Tibial nerve (tissue), 4 donors: ENCODE measurements at places on chromosomes 3 and 15. TPM values are rescaled to one million over a fixed set of nuclear protein-coding genes. Genes with fewer than 3 reads are reported as not detected.

DNA sequence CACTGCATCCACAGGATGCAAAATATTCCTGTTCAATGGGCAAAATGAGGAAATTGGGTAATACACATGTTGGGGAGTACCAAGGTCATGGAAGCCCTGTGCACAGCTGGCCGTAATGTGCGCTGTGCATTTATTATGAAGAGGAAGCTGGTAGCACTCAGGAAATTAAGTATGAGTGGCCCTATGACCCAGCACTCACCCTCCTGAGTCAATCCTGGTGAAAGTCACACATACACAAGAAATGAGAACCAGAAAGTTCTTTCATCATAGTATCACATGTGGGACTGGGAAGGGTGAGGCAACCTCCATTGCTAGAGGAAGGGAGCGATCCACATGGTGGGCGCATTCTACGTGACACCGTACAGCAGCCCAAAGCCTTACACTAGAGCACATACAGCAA, 11.4 kb upstream of the PRR20G start:
- DNase-seq, result peak; percentile 28

DNA sequence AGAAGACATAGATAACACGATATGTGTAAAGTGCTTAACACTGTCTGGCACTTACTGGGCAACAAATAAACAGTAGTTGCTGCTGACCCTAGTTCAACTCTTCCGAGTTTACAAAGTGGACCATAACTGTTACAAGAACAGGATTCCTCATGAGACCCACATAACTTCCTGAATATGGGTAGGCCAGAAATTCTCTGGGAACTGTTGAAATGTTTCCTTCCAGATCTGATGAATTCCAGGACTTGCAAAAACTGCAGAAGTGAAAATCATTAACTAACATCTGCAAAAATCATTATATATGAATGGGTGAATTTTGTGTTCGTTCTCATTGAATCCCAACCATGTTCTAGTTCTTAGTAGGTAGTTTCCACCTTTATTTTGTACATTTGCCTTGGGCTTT, 181.7 kb upstream of the MME start:
- DNase-seq, result no peak

DNA sequence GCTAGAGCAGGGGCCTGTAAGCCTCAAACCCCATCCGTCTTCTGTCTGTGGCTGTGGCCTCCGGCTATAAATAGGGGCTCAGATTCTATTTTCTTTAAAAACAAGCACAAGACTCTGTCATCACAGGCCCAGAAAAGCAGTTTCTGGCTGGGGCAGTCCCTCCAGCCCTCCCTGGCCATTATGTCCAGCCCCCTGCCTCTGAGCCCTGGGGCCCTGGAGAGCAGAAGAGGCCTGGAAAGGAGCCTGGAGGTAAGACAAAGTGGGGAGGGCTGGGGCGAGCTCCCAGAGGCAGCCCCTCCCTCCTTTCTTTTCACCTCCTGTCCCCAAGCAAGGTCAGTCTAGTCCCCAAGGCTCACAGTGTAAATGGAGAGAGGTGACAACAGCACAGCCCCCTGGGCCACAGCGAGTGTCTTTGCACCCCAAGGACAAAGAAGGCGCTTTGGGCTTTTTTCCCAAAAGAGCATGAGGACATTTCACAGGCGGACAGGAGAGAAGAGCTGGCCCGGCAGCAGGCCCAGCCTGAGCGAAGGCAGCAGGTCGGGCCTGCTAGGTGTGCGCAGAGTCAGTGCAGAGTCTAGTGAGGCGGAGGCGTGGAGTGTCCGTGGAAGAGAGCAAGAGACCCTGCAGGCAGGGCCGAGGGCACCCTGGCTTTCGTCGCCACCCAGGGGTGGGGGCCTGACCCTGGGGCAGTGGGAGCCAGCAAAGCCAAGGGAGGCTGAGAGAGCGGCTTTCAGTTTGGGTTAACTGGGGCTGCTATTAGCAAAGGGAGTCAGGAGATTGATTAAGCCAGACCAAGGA, 188.3 kb downstream of the TBC1D2B start:
- DNase-seq, result no peak

- no peak for DNase-seq
Observed at GRCh38 chr15:90001062-90001682, at the start of gene ZNF710. Gene ZNF710 (plus strand): TSS chr15:90001324. CDS start chr15:90067138, 65,814 bp downstream.

GRCh38 chr3:14640157-14640562, 11.4 kb upstream of the CCDC174 start:
- no peak for DNase-seq

GRCh38 chr3:53845881-53846133, 412 bp downstream of the CHDH start:
- no peak for DNase-seq

DNA sequence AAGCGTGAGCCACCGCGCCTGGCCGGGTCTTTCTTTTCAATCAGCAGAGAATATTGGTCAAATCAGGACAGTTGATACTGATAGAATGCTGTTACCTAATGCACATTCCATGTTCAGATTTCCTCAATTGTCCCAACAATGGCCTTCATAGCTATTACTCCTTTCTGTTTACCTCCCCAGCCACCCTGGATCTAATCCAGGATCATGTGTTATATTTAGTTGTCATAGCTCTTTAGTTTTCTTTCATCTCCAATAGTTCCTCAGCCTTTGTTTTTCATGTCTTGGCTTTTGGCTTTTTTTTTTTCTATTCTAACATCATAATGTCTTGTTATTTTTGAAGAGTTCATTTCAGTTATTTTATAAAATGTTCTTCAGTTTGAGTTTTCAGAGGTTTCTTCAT, 14.6 kb downstream of the USP3 start:
- DNase-seq, result no peak

The ZNF501 gene
- total RNA-seq, result 4.2 TPM

The DAZL gene
- total RNA-seq, result not detected

The TEX9 gene
- total RNA-seq, result 6.3 TPM

The SLC12A8 gene
- total RNA-seq, result 1.5 TPM

The MON1A gene
- 15.7 TPM for total RNA-seq

The RPN1 gene
- 173 TPM for total RNA-seq

The RASGRF1 gene
- 0.98 TPM for total RNA-seq

The UMPS gene
- total RNA-seq, result 15.0 TPM

The COLQ gene
- total RNA-seq, result 3.3 TPM

The C3orf20 gene
- total RNA-seq, result not detected
